ENCODE measurements at places on chromosomes 4 and X. TPM values are rescaled to one million over a fixed set of nuclear protein-coding genes. Genes with fewer than 3 reads are reported as not detected.

PLK4 gene
- total RNA-seq, result 6.6 TPM

BANK1 gene
- 1.5 TPM for total RNA-seq

PPARGC1A gene
- 1.2 TPM for total RNA-seq

ATP11C gene
- total RNA-seq, result 24.1 TPM

DNA sequence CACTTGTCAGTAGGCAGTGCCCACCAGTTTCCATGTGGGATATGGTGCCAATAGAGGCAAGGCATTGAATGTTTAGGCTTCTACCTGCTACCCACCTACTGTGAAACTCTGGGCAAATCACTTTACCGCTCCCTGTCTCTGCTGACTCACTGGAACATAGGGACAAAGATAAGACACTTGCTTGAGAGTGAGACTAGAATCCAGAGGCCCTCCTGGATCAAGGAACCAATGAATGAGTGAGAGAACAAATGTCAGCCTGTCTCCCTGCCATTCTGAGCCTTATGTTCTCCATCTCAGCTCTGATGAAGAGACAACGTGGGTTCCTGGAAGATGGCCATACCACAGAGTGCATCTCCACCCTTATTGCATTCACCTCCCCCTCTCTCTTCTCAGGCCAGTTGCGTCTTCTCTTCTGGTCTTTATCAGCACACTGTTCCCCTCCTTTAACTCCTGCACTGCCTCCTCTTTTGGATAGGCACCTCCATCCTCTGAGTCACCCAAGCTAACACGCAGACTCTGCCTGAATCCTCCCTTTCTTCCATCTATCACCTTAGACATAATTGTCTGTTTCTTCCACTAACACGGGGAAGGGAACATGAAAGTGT, 15.4 kb upstream of the PRRG3 start:
- no peaks in the 10 kb centered on the region for H3K36me3 ChIP-seq
- peak; percentile 52 for DNase-seq
- H3K4me3 ChIP-seq, result no peak overlapping the region
- H3K4me1 ChIP-seq, result no peaks in the 10 kb centered on the region
- H3K27me3 ChIP-seq, result no peaks in the 10 kb centered on the region

DNA sequence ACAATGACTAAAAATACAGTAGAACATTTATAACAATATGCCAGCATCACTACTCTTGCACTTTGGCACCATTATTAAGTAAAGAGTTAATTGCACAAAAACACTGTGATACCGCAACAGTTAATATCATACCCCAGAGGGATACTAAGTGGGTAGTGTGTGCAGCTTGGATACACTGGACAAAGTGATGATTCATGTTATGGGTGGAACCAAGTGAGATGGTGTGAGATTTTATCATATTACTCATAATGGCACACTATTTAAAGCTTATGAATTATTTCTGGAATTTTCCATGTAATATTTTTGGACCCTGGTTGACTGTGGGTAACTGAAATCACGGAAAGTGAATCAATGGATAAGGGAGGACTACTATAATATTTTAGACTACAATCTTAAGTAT, 265.3 kb downstream of the PCDH18 start:
- no peak overlapping the region for H3K27ac ChIP-seq
- H3K4me3 ChIP-seq, result no peak overlapping the region
- no peaks in the 10 kb centered on the region for H3K27me3 ChIP-seq
- DNase-seq, result no peak
- H3K4me1 ChIP-seq, result no peaks in the 10 kb centered on the region

GRCh38 chr4:101806914-101807313, 16.4 kb downstream of the BANK1 start:
- H3K27ac ChIP-seq, result no peak overlapping the region
- no peaks in the 10 kb centered on the region for H3K4me1 ChIP-seq
- H3K4me3 ChIP-seq, result no peak overlapping the region
- no peaks in the 10 kb centered on the region for H3K36me3 ChIP-seq
- DNase-seq, result no peak

GRCh38 chr4:139986689-139987501, 167.1 kb downstream of the MAML3 start:
- no peak overlapping the region for H3K27ac ChIP-seq
- no peaks in the 10 kb centered on the region for H3K27me3 ChIP-seq
- no peaks in the 10 kb centered on the region for H3K36me3 ChIP-seq
- no peak for DNase-seq
- no peak overlapping the region for H3K4me3 ChIP-seq

DNA sequence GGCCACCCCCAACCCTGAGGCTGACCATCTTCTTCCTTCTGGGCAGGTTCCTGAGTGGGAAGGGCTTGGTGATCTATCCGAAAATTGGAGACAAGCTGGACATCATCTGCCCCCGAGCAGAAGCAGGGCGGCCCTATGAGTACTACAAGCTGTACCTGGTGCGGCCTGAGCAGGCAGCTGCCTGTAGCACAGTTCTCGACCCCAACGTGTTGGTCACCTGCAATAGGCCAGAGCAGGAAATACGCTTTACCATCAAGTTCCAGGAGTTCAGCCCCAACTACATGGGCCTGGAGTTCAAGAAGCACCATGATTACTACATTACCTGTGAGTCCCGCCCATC, 9.7 kb downstream of the EFNB1 start:
- no peak overlapping the region for H3K27ac ChIP-seq
- no peaks in the 10 kb centered on the region for H3K36me3 ChIP-seq
- no peaks in the 10 kb centered on the region for H3K27me3 ChIP-seq

DNA sequence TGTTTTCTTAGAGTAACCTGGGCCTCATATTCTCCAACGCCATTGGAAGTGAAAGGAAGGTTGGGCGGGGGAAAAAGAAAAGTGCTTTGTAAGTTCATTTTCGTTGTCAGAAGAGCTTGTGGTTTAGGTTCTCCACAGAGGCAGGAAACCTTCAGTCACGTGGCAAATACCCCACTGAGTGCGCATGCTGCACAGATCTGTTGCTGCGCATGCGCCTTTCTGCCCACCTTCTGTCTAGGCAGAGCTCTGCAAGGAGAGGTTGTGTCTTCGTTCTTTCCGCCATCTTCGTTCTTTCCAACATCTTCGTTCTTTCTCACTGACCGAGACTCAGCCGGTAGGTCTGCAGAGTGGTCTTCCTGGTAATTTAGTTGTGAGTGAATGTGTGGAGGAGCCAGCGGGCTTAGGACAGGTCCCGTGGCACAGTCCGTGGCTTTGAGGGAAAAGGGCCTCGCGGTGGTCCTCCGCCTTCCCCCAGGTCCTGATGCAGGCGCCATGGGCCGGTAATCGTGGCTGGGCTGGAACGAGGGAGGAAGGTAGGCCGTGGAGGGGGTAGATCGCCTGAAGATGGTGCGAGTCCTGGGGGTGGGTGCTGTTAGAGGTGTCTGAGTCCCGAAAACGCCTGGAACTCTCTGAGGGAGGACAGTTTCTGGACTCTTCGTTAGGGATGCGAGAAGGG, at the start of gene PAGE5:
TSS of gene PAGE5 (plus strand) at position 228 of the 676 bp plus-strand sequence. CDS start 1,037 bp downstream, outside the sequence.
- H3K36me3 ChIP-seq, result no peaks in the 10 kb centered on the region
- H3K27me3 ChIP-seq, result no peaks in the 10 kb centered on the region
- H3K27ac ChIP-seq, result no peak within 1 kb of the TSS
- no peaks in the 10 kb centered on the region for H3K4me1 ChIP-seq
- DNase-seq, result no peak
- no peak within 1 kb of the TSS for H3K4me3 ChIP-seq

DNA sequence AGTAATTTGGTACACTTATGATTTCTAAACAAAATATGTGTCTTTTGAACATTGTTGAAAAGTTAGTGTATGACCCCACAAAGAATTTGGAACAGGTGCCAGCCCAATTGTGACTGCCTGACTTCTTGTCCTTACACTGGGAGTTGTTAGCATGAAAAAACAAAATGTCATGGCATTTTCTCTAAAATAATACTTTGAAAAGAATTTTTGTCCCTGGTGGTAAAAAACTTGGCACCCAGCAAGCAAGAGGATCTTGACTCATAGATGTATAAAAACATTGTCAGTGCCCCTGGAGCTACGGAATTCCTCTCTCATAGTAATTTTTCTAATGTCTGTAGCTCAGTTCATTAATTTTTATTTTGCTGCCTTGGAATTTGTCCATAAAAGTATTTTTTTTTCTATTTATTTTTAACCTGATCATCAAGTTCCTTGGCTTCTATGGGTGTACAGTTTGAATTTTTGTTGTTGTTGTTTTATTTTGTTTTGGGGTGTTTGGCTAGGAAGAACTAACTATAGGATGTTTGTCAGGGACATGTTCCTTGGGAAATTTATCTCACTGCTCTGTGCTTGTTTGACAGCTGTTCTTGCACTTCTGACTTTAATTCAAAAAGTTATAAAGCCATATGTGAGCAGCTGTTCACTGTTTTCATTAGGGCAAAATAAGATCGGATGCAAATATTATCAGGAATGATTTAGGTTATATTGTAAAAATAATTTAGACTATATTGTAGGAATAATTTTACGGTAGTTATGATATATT, 95.4 kb upstream of the NUDT6 start:
- no peaks in the 10 kb centered on the region for H3K36me3 ChIP-seq
- DNase-seq, result no peak
- H3K4me1 ChIP-seq, result no peaks in the 10 kb centered on the region

- DNase-seq, result no peak
- no peaks in the 10 kb centered on the region for H3K36me3 ChIP-seq
- H3K27ac ChIP-seq, result no peak overlapping the region
- no peak overlapping the region for H3K4me3 ChIP-seq
These were observed 104.3 kb upstream of the IGSF1 start for GRCh38 chrX:131393426-131393825.

DNA sequence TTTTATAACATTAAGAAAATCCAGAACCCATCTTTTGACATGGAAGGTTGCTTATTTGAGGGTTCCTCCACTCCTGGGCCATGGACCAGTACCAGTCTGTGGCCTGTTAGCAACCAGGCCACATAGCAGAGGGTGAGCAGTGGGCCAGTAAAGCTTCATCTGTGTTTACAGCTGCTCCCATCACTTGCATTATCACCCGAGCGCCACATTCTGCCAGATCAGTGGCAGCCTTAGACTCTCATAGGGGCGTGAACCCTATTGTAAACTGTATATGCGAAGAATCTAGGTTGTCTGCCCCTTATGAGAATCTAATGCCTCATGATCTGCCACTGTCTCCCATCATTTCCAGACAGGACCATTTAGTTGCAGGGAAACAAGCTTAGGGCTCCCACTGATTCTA, 58.6 kb downstream of the NDST4 start:
- no peak overlapping the region for H3K4me3 ChIP-seq
- H3K36me3 ChIP-seq, result no peaks in the 10 kb centered on the region
- no peaks in the 10 kb centered on the region for H3K27me3 ChIP-seq
- DNase-seq, result no peak
- no peak overlapping the region for H3K27ac ChIP-seq

DNA sequence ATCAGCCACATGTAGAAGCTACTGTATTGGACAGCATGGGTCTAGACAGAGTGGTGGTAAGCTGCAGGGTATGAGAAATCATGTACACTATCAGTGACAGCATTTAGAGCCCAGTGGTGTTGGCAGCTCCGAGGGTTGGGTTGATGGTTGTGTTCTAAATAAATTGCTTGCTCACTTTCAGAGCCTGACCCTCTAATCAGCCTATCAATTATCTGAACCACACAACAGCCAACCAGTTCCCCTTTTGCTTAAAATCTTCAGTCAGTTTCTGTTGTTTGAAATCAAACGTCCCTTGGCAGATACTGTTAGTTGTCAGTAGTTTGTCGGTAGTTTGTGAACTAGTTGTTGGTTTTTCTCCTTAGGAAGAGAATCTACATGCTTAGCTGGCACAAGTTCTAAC, 99.8 kb upstream of the RAI2 start:
- no peak overlapping the region for H3K4me3 ChIP-seq
- H3K36me3 ChIP-seq, result no peaks in the 10 kb centered on the region
- DNase-seq, result no peak
- no peaks in the 10 kb centered on the region for H3K27me3 ChIP-seq
- no peak overlapping the region for H3K27ac ChIP-seq
- H3K4me1 ChIP-seq, result no peaks in the 10 kb centered on the region

DNA sequence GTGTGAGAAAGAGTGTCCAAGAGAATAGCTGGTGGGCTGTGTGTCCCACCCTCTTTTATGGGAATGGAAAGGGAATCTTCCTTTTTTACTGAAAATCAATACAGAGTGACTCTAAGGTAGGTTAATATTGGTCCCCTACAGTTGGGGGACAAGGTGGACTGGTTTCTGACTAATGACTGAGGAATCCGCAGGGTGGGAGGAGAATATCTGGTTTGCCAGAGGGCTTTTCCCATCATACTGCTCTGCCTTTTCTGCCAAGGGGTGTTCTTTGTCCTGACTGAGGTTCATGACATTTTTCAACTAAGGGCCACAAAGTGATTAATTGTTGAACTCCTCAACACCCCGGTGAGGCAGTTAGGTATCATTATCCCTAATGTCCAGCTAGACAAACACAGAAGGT, 261.6 kb downstream of the SPATA18 start:
- no peak overlapping the region for H3K27ac ChIP-seq
- no peaks in the 10 kb centered on the region for H3K27me3 ChIP-seq
- no peaks in the 10 kb centered on the region for H3K36me3 ChIP-seq

- no peaks in the 10 kb centered on the region for H3K36me3 ChIP-seq
- no peak for DNase-seq
- H3K4me3 ChIP-seq, result no peak overlapping the region
- H3K4me1 ChIP-seq, result peaks cover 15% of the 10 kb centered on the region
- peak overlapping the region; percentile 29 for H3K27ac ChIP-seq
These were observed 29.2 kb upstream of the CCNI start for GRCh38 chr4:77104791-77105540.

- H3K36me3 ChIP-seq, result no peaks in the 10 kb centered on the region
- H3K27ac ChIP-seq, result peak overlapping the region; percentile 81
- no peaks in the 10 kb centered on the region for H3K27me3 ChIP-seq
- no peak for DNase-seq
- peak overlapping the region; percentile 46 for H3K4me3 ChIP-seq
- H3K4me1 ChIP-seq, result peaks cover 14% of the 10 kb centered on the region
These were observed 849 bp downstream of the MID1 start for GRCh38 chrX:10619425-10620046.

DNA sequence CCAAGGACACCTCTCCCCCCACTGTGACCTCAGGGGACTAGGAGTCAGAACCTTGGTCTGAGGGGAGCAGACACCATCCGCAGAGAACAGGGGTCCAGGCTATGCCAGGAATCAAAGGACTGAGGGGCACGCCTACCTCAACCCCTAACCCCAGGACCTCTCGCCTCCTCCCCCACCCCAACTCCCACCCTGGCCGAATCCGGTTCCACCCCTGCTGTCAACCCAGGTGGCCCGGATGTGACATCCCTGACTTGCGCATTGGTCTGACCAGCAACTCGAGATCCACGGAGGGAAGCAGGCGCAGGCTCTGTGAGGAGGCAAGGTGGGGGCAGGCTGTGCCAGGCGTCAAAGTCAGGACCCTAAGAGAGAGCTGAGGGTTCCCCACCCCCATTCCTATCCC, 468 bp upstream of the MAGEA4 start:
- no peaks in the 10 kb centered on the region for H3K27me3 ChIP-seq
- no peaks in the 10 kb centered on the region for H3K36me3 ChIP-seq
- H3K27ac ChIP-seq, result no peak overlapping the region
- H3K4me1 ChIP-seq, result no peaks in the 10 kb centered on the region

DNA sequence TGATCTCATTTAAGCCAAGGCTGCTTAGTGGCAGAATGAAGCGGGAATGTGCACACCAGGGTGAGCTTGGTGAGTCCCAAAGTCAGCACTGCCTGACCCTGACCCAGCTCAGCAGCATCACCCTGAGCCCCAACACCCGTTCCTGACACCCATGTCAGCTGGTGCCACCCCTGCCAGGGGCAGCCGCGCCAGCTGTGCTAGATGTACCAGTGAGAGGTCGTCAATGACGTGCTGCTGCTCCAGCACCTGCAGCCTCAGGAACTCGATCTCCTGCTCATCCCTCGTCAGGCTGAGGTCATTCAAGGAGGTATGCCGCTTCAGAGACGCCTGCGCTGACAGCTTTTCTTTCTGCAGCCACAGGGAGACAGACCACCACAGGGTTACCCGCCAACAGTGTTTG, 61.7 kb upstream of the C4orf50 start:
- DNase-seq, result no peak
- H3K4me1 ChIP-seq, result no peaks in the 10 kb centered on the region
- no peaks in the 10 kb centered on the region for H3K36me3 ChIP-seq
- no peak overlapping the region for H3K4me3 ChIP-seq
- no peak overlapping the region for H3K27ac ChIP-seq
